Stimulated activated CD8-positive, alpha-beta memory T cell treated with anti-CD3 and anti-CD28 coated beads, Interleukin-7, amount 100 ng/mL, for 1 hour (primary cell): ENCODE measurements at places on chromosomes 7 and 10.

DNA sequence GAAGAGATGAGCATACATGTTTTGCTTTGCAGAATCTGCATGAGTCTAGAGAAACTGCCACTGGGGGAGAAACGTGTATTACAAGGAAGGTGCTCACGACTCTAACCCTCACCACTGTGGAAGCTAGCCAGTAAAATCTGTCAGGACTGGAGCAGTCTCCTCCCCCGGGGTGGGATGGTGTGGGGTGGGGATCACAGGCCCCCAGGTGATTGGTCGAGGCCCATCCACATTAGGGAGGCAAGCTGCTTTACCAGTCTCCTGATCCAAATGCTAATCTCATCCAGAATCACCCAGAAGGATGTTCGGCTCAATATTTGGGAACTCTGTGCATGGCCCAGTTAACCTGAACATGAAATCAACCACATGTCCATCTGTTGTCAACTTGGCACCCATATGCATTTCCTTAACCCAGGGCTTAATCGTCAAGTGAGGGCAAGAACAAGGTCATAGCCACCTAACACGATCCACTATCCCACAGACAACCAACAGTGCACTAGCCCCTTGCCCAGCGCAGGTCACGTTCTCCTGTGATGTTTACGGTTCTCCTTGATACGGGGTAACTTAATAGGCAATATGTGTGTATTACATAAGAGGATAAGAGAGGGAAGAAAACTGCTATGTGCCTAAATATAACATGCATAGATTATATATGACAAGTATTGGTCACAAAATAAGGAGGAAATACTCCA, 40.8 kb downstream of the DNAJB6 start:
- no peak for DNase-seq

DNA sequence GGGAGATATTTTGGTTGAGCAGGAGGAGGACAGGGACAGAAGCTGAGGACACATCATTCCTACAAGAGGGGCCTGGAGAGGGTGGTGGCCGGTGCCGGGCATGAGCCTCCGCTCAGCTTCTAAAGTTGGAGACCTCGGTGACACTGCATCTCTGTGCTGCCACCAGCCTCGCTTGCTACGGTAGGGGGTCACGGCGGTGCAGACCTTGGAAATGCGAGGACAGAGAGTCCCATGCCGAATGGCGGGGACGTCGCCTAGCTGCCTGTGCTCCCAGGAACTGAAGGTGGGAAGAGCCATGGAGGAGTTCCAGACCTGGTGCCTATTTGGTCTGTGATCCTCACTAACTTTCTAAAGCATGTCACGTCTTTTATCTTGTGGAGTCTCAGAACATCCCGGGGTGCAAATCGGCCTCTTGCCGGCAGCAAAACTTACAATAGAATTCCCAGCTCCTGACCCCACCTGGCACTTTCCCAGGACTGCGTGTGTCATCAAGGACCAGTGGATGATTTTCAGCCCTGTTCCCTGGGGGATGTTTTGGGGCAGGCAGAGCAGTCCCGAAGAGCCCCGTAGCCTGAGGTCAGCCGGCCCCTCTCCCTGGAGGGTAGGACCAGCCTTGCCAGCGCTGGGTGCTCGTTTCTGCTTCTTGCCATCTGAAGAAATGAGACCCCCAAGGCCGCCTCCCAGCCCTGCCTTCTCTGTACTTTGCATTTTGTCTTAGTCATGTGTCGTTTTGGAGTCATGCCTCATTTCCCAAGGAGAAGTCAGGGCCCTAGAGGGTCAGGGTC, 205.8 kb upstream of the SHH start:
- no peak for DNase-seq

DNA sequence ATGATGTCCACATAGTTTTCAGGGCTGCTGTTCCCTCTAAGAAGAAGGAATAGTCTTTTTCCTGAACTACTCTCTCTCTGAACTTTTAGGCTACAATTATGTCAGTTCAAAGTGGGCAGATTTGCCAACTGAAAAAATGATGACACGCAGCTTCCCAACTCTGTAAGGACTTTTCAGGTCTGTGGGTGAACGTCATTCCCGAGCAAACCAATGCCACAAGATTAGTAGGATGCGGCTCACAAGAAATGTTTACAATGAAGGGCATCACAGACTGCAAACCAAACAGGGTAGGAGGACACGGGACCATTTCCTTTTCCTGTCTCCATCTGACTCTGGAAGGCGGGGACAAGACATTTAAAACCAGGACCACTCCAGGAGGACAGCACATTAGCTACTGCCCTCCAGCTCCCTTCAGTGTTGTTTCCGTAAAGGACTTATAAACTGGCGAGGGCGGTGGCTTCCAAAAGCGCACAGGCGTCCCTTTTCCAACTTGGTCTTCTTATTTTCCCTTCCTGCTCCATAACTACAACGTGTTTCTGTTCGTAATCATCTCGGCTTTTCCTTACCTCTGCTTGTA, 539 bp upstream of the MKLN1 start:
- DNase-seq, result no peak

GRCh38 chr10:130021383-130021950, 57.4 kb upstream of the EBF3 start:
- no peak for DNase-seq

DNA sequence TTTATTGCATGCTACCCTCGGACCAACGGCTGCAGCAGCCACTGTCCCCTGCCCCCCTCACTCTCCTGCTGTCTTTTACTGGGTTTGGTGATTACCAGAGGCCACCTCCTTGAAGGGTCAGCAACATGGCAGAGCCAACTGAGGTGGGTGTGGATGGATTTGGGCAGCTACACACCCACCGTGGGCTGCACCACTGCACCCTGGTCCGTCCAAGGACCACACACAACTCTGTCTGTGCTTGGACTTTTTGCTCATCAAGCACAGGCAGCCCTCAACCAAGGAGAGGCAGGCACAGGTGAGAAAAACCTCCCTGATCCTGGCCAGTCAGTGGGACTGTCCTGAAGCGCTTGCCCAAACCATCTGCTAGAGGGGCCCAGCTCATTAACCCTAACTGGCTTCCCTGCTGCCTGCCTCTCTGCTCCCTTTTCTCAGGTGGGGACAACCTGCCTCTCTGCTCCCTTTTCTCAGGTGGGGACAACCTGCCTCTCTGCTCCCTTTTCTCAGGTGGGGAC, 239.5 kb upstream of the PITRM1 start:
- DNase-seq, result no peak

DNA sequence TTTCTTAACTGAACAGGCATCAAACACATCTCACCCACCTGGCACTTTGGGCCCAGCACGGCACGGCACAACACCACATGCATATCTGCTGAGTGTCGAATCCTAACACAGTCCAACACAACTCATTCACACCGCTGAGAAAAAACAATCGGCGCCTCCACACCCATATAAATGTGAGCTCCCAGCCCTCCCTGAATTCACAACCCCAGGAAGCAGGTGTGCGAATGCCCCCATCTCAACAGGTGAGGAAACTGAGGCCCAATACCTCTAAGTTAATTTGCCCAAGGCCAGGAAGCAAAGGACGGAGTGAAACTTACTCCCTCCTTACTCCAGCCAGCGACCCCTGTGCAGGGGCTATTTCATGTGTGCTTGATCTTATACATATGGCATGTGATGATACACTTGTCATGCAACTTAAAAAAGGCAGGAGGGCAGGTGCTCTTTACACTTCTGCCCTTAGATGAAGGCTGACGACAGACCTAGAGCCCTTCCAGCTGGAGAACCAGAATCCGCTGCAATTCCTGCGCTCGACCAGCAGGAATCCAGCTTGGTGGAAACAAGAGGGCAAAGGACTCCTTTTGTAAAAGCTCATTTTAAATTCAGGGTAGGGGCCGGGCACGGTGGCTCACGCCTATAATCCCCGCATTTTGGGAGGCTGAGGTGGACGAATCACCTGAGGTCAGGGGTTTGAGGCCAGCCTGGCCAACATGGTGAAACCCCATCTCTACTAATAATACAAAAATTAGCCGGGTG, 116.0 kb downstream of the LARP4B start:
- DNase-seq, result no peak

DNA sequence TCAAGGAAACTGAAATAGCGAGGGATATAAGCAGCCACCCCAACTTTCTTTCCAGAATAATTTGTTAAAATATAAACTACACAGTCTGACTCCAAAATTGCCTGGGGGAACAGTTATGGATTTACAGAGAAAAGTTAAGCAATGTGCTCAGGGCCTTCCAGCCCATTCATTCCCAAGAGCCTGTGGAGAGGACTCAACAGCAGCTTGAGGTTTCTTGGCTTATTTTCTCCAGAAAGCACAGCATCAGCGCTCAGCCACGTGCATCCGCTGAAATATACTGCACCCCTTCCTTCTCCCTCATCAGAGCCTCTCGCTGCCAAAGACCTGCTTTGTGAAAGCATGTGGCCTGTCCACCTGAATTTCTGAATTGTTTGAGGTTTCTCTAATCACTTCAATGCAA, 375.2 kb upstream of the VWC2 start:
- no peak for DNase-seq

- DNase-seq, result no peak
Measured at GRCh38 chr10:87760195-87760905, 57.7 kb downstream of the ATAD1 start.

DNA sequence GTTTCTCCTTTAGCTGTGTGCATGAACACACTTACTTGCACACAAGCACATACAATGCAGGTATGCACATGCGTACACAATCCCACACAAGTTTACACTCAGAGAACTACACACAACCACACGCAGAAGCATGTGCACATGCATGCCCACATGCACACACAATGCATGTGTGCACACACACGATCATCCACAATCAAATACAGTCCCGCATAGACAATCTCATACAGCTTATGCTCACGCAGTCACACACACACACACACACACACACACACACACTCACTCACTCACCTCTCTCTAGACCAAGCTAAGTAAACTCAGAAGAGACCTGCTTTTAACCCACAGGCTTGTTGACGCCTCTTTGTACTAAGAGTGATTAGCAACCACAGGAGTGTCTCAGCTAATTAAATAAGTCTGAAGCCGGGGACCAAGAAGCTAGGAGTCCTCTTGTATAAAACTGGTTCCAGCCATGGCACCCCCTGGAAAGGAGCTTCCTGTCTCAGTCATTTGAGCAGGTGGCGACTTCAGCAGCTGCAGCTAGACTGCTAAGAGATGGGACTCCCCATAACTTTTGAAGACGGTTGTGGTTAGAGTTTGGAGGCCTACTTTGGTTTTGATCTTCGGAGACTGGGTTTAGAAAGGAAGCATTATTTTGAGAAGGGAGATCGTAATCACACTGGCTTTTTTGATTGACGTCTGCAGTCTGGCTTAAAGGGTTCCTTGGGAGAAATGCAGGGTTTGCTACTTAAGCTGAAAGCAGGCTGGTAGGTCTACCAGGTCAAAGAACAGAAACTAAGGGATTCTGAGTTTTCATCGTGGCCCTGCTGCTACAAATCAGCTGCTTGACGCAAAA, 82.3 kb upstream of the ADRB1 start:
- no peak for DNase-seq

DNA sequence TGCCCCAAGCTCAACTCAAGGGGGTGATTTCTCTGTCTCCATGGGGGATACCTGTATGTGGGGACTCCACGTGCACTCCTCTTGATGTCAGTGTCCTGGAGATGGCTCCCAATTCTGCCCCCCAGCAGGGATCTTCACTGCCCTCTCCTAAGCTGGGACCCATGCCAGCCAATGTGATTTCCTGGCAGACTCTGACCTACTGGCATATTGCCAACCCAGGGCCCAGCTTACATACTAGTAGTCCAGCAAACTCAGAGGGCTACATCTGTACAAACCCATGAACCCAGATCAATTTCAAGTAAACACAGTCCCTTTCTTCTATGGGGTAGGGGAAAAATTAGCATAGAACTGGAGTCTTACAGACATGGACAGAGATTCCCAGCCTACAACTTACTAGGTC, 26.2 kb upstream of the BMPR1A start:
- no peak for DNase-seq

DNA sequence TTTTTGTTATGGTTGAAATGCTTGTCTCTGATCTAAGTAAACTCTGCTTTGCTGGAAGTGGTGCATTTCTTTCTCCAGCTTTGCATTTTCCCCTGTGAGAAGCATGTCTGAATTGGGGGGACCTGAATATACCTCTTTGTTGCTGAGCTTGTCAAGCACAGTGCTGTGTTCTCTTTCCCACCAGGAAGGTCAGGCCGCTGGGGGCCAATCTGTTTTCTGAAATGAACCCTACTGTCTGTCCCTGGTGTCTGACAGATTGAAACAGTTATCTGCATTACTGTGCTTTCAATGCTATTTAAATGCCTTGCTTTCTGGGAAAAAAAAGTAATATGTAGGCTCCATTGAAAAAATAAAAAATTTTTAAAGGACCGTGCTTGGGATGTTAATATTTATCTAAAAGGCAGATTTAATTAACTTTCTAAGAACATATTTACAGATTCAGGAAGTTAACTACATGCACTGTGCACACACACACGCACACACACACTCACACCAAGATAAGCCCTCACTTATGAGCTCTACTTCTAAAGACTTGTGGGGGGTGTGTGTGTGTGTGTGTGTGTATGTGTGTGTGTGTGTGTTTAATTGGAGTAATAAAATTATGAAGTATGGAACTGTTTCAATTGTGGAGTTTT, 127.0 kb upstream of the FZD1 start:
- no peak for DNase-seq

DNA sequence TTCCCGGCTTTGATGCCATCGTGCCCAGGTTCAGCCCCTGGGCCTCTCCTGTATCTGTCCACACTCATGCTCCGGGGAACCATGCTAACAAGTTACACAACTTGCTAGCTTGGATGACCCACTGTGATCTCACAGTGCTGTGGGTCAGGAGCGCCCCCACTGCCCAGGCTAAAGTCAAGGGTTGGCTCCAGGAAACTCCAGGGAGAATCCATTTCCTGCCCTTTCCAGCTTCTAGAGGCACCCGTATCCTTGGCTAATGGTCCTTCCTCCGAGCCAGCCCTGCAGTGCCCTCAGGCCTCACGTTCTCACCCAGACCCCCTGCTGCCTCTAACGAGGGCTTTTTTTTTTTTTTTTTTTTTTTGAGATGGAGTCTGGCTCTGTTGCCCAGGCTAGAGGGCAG, 19.5 kb downstream of the AMZ1 start:
- no peak for DNase-seq

DNA sequence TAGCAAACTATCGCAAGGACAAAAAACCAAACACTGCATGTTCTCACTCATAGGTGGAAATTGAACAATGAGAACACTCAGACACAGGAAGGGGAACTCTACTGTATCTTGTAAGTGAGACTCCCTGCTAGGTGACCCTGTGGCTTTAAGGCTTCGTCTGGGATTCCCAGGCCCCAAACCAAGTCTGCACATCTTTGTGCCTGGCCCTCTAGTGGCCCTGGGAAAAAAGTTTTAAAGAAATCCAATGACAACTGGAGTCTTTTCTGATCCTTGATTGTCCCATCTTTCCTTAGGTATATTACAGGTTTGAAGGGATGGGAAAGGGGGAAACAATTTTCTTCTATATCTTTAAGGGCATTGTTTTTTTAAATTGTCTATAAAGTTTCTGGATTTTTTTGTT, 10.6 kb upstream of the LIPM start:
- no peak for DNase-seq

DNA sequence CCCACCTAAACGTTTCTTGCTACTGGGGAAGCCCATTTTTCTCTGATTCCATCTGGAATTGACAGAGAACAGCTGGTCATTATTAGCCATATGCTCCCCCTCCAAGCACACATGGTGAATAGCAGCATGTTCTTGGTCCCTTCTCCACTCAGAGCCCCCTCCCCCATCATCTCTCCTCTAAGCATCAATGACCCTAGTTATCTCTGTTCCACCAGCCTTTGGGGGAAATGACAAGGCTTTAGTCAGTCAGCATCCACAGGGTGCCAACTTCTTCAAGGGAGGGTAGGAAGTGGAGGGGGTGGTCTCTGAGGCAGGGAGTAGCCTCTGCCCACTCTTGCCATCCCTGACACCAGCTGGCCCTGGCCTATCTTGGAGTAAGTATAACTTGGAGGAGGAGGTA, 163.1 kb downstream of the UBE2H start:
- DNase-seq, result no peak

GRCh38 chr7:138700857-138701536, at the start of gene SVOPL:
Gene SVOPL (minus strand): TSS chr7:138701362. CDS start chr7:138679045, 22,317 bp downstream.
- DNase-seq, result no peak
